GM04504 (cell line): ENCODE measurements at places on chromosomes 12 and 14.
A peak's percentile ranks its signal among the peaks of the same experiment; 100 is the strongest.

DNA sequence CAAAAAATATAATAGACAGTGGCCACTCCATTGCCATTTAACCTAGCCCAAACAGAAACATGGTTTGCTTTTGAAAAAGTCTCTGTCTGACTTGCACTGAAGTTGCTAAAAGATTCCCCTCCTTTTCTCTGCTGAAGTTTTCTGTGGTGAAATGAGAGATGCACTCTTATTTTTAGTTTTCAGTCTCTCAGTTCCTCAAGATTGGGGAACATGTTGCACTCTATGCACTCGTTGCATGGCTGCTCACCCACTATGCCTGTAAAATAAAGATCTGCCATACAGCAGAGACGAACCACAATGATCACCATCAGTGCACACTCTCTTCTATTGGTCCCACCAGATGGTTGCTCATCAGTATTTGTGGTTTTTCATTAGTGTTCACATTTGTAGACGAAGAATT lies 13.1 kb upstream of the DAAM1 start:
- no peak for DNase-seq

DNA sequence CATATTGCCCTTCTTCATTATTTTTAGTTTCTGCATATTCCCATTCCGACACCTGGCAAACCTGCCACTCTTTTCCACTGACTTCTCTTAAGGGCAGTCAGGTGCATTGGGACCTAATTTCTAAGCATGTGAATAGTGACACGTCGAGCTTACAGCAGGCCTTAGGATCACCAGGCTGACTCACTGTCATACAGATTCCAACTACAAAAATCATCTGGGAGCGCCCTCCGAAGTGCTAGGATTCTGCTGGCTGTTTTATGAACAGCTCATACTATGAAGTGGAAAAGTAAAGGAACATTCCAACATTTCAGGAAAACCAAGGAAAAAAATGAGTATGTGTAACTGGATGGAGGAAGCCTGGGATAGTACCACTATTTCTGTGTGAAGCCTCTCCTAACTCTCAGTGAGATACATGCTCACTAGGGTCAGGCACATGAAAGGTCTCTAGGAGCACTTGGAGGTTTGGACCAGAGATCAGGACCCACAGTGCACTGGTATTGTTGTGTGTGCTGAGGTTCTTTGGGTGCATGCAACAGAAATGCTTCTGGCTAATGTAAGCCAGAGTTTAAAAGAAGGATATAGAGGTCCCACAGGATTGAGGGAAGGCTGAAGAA lies 257.4 kb downstream of the ZFP36L1 start:
- peak; percentile 82 for DNase-seq

GRCh38 chr14:41860586-41860985 lies 253.9 kb downstream of the LRFN5 start:
- DNase-seq, result no peak

GRCh38 chr12:998020-998874 lies 7.2 kb downstream of the ERC1 start:
- DNase-seq, result no peak

DNA sequence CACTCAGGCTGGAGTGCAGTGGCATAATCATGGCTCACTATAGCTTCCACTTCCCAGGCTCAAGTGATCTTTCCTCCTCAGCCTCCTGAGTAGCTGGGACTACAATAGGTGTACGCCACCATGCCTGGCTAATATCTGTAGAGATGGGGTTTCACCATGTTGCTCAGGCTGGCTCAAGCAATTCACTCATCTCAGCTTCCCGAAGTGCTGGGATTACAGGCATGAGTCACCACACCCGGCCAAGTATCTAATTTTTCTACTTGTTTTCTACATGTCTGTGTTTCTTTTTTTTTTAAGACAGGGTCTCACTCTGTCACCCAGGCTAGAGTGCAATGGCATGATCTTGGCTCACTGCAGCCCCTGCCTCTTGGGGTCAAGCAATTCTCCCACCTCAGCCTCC lies 119.7 kb upstream of the MED13L start:
- DNase-seq, result no peak

GRCh38 chr12:14290951-14291350 lies 74.5 kb upstream of the ATF7IP start:
- DNase-seq, result no peak

DNA sequence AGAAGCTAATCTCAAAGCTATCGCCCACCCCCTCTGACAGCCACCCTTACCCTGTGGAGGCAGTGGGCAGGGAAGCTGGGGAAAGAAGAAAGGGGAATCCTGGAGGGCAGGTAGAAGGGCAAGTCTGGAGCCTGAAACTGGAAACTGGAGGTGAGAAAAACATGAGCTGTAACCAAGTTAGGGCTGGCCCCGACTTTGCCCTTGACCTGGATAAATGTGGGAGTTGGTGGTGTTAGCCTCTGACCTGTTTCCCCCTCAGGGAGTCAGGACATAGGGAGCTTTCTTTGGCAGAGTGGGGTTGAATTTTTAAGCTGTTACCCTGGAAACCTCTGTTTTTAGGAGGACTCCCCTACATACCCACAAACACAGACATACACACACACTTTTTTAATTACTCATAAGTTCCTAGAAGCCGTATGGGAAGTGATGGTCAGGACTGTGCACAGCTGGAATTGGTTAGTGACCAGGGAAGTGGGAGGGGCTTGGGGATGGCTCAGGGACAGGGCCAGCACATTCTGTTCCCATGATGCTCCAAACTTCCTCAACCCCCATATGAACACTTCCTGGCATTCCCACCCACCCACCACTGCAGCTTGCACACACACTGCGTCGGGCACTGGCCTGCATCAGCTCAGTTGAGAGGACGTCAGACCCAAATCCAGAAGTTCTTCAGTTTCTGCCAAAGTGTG lies 5.0 kb upstream of the MMP19 start:
- DNase-seq, result peak; percentile 98

GRCh38 chr14:58942516-58942915 lies 246.0 kb upstream of the DAAM1 start:
- no peak for DNase-seq

- no peak for DNase-seq
Observed at GRCh38 chr12:41530441-41530840, 342.3 kb downstream of the PDZRN4 start.

- DNase-seq, result no peak
Observed at GRCh38 chr14:86404425-86404824, 874.5 kb downstream of the FLRT2 start.
